AG10803 (cell line): ENCODE measurements at places on chromosomes 2 and 18.

GRCh38 chr2:108594132-108594981 lies 60.1 kb downstream of the LIMS1 start:
- peak; percentile 90 for DNase-seq

DNA sequence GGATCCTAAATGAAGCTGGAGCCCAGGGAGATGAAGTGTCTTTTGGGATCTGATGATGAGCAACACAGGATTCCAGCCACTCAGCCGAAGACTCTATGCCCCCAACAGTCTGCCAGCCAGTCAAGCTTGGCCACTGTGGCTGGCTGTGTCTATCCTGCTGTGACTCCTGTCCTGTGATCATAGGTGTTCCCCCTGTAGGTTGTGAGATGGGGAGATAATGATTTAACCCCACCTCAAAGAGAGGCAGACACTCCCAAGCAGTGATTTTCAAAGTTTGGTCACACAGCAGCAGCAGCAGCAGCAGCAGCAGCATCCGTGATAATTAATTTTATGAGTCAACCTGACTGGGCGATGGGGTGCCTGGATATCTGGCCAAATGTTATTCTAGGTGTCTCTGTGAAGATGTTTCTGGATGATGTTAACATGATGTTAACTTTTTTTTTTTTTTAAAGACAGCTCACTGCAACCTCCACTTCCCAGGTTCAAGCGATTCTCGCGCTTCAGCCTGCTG lies 21.4 kb upstream of the RHOB start:
- no peak for DNase-seq

DNA sequence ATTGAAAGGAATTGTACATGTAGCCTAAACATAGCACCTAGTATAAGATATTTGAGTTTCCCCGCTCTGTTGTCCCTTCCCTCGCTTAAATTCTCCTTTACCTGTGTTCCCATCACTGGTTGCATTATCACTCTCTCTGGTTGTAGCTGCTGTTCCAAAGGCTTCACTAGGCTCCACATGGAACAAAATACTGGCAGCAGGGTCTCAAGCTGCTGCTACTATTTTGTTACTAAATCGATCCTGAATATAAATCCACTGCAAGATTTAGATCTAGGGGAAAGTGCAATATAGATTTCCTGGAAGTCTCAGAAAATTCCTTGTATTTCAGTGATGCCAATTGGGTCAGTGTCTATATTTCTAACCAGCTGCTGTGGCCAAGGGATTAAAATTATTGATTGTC lies 443.5 kb downstream of the SATB2 start:
- DNase-seq, result no peak

DNA sequence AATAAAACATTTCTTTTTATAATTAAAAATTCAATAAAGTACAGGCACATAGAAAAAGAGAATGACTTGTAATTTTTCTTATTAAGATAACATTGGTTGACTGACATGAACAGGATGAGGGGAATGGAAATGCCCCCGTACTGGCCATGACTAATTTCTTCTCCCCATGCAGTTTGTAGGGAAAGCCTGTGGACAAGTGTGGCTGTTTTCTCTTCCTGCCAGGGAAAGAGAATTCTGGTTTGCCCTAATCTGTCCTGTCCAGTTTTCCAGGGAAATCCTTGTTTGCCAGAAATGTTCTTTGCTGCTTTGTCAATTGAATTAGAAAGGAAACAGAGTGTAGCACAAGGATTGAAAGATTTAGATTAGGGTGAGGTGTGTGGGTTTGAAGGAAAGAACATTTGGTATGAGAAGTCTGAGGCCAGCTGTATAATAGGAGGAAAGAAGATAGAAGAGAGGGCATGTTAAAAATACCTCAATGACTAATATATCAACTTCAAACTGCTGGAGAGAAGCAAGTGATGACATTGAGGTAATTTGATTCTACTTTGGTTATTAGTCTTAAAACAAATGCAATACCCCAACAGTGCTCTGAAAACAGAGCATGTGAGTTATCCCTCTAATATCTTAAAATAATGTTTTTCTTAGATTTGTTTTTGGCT lies 593.9 kb upstream of the ZNF804A start:
- no peak for DNase-seq

GRCh38 chr2:217617616-217618022 lies 385.2 kb downstream of the TNS1 start:
- no peak for DNase-seq

- DNase-seq, result peak; percentile 8
Observed at GRCh38 chr2:64212801-64213321, 68.6 kb upstream of the PELI1 start.

- DNase-seq, result no peak
Observed at GRCh38 chr2:106193690-106193976, 468 bp downstream of the UXS1 start.

- DNase-seq, result peak; percentile 66
Observed at GRCh38 chr18:36572135-36572856, 256.5 kb downstream of the TPGS2 start.

GRCh38 chr18:2968606-2969005 lies 44.3 kb downstream of the LPIN2 start:
- no peak for DNase-seq
